ENCODE measurements at places on chromosomes 12 and 14.

DNA sequence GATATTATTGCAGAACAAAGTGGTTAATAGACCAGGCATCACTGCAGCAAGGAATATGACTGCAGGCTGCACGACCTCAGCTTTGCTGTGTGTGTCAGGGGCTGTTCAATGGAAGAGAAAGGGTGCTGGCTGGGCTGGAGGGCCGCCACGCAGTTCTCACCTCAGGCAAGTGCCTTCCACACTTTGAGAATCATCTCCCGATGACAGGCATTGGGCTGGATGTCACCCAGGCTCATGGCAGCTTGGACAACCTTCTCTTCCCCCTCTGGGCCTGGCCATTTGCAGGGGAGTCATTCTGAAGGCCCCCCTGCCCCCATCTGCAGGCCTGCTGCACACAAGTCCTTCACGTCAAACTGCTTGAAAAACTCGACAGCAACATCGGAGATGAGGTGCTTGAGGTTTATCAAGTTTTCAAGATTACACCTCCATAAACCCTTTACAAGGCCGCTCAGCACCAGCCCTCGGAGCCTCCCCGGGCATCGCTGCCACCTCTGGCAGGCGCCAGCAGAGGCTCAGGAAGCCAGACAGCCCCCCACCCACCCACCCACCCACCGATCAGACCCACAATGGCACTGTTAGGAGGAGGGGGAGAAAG lies 165.9 kb upstream of the GSC start:
- DNase-seq = no peak

DNA sequence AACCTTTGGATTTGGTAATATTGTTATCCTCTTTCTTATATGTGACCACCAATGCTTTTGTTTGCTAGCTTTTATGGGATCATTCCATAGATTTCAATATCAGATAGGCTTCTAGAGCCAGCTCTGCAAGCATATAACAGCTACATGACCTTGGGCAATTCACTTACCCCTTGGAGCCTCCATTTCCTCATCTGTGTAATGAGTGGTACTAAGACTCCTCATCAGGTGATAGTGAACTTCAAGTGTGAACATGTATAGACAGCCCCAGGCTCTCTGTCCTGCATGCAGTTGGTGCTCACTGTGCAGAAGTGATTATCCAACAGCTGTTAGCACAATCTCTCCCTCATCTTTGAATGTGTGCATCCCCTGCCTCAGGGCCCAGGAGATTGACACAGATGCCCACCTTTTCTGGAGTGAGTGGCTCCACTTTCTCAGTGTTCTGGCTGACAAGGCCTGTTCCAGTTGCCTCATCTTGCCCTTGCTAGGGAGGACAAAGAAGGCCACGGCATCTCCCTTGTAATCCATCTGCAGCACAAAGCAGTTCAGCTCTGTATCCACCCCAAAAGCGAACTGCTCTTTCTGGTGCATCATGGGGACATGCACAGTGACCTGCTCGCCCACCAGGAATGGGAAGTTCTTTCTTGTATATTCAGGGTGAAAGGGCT lies 9.2 kb downstream of the SERPINA9 start:
- DNase-seq = no peak

DNA sequence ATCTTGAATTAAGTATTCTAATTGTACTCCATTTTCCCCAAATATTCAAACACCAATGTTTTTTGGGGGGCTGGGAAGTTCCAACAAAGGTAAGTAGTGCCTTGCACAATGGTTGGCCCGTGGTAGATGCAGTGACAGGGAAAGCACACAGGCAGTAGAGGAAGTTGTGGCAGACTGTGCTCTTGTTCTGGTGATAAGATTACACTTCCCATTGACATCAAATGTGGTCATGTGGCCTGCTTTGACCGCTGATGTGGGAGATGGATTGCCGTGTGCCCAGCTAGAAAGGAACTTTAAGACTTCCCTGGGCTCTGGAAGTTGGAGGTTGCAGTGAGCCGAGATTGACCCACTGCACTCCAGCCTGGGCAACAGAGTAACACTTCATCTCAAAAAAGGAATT lies 223.8 kb downstream of the VRK1 start:
- DNase-seq = no peak

DNA sequence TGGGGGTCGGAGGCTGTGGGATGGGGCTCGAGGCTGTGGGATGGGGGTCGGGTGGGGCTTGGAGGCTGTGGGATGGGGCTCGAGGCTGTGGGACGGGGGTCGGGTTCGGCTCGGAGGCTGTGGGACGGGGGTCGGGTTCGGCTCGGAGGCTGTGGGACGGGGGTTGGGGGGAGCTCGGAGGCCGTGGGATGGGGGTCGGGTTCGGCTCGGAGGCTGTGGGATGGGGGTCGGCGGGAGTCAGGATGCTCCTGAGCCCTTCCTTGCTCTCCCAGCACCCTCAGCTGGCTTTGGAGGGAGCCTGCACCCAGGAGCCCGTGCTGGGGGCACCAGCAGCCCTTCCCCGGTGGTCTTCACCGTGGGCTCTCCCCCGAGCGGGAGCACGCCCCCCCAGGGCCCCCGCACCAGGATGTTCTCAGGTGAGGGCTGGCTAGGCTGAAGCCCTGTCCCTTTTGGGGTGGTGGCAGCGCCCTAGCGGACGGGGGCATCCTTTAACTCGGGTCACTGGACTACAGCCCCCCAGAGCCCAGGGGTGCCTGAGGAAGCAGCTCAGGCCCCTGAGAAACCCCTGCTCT lies 11.9 kb upstream of the PUS1 start:
- DNase-seq = peak; percentile 40

GRCh38 chr12:96503976-96504375 lies 14.6 kb downstream of the CFAP54 start:
- DNase-seq = no peak

- DNase-seq = no peak
Observed at GRCh38 chr12:27667540-27667939, 28.7 kb upstream of the REP15 start.

DNA sequence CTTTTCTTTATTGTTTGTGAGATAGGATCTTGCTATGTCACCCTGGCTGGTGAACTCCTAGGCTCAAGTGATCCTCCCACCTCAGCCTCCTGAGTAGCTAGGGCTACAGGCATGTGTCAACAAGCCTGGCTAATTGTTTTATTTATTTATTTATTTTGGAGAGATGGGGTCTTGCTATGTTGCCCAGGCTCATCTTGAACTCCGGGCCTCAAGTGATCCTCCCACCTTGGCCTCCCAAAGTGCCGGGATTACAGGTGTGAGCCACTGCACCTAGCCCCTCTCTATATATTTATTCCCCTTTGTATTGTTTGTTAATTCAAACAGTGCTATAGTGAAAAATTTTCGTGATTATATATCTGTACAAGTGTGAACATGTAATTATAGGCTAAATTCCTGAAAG lies 123.3 kb downstream of the DAAM1 start:
- no peak for DNase-seq

GRCh38 chr12:24561882-24562770 lies 386.8 kb downstream of the BCAT1 start:
- no peak for DNase-seq

GRCh38 chr12:109466821-109467220 lies 10.3 kb downstream of the KCTD10 start:
- no peak for DNase-seq

- DNase-seq = no peak
Observed at GRCh38 chr12:3365463-3366411, 125.3 kb upstream of the PRMT8 start.

- no peak for DNase-seq
Observed at GRCh38 chr14:64598404-64598803, 48.6 kb downstream of the PPP1R36 start.

DNA sequence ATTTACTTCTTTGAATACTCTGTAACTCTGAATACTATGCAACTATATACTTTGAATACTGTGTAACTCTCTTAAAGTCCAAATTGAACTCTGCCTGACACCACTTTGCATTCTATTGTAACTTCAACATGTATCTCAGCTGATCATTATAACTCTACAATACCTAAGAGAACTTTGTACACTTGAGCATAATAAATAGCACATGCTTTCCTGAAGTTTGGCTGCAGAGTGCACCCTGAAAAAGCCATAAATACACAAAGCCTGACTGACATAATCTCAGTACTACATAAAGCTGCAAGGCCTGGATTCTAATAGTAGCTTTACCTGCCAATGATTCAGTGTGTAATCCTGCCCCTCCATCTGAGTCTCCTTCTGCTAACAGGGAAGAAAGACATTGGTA lies 21.3 kb upstream of the COX16 start:
- no peak for DNase-seq

DNA sequence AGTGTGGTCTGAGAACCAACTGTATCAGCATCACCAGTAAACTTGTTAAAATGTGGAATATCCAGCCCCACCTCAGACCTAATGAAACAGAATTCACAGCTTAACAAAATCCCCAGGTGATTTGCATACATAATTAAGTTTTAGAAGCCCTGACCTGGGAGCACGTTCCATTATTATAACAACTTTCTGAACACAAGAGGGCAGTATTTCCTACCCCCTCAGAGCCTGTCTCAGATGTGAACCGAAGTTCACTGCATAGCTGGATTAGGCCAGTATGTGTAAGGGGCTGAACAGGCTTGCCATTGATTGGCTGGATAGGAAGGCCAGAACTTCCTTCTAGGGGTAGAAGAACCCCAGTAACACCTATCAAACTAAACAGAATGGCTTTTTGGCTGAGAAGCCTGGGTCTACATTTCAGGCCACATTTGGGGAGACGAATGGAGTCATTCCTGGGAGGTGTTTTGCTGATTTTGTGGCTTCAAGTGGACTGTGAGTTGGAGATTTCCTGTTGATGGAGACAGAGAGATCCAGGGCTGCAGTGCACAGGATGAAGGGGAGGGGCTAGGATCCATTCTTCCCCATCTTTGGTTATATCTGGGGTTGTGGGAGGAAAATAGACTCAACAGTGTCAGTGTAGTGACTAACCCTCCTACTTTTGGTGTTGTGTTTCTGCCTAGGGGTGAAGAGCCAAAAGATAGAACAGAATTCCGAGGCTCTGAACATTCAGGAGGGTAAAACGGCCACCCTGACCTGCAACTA lies 94.7 kb upstream of the OR4E1 start:
- no peak for DNase-seq

GRCh38 chr12:40837891-40838429 lies 145.7 kb downstream of the CNTN1 start:
- DNase-seq = no peak

DNA sequence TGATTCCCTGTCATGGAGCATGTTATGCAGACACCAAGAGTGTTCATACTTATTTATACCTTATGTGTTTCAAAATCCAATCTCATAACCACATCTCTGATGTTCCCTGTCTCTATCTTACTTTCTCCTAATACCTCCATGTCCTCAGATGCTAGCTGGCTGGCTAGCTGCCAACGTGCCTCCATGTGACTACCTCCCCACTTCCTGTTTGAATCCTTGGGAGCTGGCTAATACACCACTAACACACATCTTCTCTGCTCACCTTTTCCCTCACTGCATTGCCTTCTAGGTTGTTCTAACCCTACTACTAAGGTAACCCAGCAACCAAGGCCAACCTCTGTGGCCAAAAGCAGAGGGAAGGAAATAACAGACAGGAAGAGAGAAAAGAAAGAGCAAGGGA lies 27.3 kb downstream of the TTC5 start:
- DNase-seq = no peak

DNA sequence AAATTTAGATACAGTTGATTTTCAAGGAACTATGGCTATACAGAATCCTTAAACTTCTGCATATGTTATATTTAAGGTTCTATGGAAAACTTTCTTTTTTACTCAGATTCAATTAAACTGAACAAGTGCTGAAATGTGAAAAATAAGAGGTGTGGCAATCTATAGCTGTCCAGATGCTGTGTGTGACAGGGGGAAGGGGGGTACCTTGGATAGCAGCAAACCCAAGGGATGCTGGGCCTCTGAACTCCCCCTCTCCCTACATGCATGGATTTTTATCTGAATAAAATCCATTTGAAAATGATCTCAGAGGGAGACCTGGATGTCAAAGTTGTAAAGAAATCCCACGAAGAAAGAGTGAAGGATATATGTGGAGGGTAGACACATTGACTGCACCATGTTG lies 82.8 kb upstream of the CCDC198 start:
- DNase-seq = no peak

GRCh38 chr12:8917751-8918150 lies 3.4 kb downstream of the PHC1 start:
- DNase-seq = no peak

GRCh38 chr12:52496590-52497071 lies 3.6 kb upstream of the KRT6A start:
- DNase-seq = no peak

DNA sequence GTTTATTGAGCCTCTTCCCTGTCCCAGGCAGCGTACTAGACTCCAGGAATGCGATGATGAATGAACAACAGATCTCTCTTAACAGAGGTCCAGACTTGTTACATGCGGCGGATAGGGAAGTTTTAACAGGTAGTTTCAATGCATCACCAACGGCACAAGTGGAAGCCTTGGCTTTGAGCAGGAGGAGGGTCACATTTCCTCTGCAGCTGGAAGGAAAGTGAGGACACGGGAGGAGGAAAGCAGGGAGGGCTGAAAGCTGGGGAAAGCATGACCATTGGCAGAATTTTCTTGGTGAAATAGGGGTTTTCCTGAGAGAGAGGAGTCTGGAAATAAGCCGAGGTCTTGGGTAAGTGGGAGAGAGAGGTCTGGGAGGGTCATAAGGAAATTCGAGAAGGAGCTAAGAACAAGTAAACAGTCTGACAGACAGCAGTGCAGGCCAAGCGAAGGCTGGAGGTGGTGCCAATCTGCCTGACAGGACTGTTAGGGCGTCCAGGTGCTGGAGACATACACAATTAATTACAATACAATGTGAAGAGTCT lies 15.4 kb downstream of the BHLHE41 start:
- DNase-seq = no peak

DNA sequence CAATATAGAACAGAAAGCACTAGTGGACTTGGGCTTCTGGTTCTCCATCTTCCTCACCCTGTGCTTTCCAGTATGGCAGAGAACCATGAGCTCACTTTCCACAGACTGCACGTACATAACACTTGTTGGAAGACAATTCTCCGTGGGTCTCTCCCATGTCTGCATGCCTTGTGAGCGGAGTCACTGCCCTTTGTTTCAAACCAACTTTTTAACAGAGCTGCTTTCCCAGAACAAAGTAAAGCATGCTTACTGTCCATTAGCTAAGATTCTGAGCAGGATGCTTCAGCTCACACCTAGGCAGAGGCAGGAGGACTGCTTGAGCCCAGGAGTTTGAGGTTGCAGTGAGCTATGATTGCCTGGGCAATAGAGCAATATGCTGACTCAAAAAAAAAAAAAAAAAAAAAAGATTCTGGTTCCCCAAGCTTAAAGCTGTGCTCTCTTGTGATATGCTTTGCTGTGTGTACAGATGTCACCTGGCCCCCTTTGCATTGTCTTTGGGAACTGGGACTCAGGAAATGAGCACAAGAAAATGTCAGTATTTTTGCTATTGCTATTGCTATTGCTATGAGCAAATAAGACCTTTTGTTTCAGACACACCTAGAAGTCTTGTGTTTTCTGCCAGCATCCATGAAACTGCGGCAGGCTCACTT lies 54.6 kb upstream of the PTGR2 start:
- no peak for DNase-seq
